ENCODE measurements at places on chromosomes 1 and 21.

DNA sequence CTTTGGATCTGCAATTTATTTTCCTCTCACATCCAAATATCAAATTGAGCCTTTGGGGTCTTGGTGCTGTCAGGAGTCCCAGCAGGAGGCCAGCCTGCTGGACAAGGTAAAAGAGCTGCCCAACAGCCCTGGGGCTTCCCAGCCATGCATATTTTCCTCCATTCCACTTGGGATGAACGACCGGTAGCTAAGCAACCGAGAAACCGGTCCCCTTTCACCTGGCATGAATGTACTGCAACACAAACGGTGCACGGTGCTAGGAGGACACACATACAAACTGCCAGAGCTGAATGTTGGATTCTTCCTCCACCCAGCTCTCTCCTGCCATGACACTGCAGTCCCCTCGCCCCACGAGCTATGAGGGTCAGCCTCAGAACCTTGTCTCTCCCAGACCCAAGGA, 42.7 kb downstream of the BCAR3 start:
- no peak for DNase-seq

GRCh38 chr1:28428012-28428411, 58.5 kb downstream of the PHACTR4 start:
- no peak for DNase-seq

DNA sequence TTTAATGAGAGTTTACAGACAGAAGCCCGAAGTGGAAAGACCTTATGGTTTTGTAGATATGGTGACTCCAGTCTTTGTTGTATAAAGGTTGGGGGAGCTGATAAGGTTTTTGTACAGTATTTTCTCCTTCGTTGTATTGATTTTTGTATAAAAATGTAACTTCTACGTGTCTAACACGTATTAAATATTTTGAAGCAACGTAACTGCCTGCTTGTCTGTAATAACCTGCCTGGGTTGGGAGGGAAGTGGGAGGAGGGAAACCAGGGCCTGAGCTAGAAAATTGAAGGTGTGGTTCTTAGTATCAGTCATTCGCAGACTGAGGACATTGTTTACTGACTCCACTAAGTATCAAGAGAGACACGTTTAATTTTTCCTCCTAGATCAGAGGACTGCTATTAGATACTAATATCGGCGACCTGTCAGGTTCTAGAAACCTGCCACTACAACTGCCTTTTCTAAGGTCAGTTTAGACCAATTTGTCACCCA, 2.2 kb downstream of the IER5 start:
- DNase-seq, result no peak

DNA sequence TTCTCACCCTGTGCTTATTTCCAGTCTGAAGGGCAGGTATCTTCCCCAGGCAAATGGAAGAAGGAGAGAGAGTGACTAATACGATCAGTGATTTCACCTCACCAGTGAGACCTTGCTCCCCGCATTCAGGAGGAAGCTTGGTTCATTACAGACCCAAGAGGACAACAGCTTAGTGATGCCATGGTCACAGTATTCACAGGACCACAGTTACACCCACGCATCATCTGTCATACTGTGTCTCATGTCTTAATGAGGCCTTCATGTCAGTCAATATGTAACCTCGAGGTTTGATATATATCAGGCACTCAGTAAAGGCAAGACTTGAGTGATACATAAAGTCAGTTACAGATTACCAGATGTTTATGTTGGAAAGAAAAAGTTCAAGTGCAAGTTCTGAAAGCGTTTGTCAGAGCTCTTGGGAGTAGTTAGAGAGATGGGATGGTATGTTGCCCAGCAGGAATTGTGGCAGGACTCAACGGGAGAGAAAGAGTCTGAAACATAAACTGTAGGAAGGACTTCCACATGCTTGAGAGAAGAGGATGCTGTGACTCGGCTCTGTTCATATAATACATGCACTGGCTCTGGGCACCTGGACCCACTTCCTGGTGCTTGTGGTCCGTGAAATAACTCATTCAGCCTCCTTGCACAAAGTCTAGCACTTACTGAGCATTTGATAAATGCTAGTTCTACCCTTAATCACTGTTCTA, 33.3 kb downstream of the GNPAT start:
- no peak for DNase-seq

DNA sequence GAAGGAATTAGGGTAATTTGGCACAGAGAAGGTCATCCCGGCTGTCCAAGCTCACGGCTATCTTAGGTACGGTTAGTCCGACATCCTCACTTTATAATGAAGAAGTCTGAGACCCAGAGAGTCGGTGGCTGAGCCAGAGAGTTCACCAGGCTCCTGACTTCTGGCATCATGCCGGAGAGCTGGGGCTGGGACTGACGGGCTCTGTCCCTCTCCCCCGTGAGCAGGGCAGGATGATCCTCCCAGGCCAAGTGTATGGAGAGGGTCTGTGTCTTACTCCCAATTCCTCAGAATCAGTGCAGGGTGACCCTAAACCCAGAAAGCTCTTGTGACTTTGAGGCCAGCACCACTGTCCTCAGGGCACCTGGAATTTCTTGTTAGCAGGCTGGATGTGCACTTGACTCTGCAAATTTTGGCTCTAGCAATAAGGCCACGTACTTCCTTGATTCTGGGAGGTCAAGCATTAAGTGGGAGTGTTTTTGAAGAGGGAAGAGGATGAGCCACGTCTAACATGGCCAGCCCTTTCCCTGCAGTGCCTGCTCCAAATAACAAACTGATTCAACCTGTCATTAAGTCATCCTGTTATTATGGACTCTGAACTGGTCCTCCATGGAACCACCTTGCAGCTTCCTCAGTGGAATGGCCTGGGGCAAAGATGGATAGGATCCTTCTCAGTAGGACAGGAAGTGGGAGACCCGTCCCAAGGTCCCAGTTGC, 20.8 kb upstream of the BTG2 start:
- no peak for DNase-seq

- no peak for DNase-seq
Measured at GRCh38 chr1:164622068-164622845, 63.3 kb downstream of the PBX1 start.

All from DMS 273 treated with DMSO at 0.1 percent for 48 hours (cell line).